Stimulated activated naive B cell treated with anti-CD40 and anti-IgM and Interleukin-4, amounts not matched to agents 10 μg/mL and 1 μg/mL and 100 μg/mL, for 72 hours (primary cell): ENCODE measurements at places on chromosomes 6 and 20.

DNA sequence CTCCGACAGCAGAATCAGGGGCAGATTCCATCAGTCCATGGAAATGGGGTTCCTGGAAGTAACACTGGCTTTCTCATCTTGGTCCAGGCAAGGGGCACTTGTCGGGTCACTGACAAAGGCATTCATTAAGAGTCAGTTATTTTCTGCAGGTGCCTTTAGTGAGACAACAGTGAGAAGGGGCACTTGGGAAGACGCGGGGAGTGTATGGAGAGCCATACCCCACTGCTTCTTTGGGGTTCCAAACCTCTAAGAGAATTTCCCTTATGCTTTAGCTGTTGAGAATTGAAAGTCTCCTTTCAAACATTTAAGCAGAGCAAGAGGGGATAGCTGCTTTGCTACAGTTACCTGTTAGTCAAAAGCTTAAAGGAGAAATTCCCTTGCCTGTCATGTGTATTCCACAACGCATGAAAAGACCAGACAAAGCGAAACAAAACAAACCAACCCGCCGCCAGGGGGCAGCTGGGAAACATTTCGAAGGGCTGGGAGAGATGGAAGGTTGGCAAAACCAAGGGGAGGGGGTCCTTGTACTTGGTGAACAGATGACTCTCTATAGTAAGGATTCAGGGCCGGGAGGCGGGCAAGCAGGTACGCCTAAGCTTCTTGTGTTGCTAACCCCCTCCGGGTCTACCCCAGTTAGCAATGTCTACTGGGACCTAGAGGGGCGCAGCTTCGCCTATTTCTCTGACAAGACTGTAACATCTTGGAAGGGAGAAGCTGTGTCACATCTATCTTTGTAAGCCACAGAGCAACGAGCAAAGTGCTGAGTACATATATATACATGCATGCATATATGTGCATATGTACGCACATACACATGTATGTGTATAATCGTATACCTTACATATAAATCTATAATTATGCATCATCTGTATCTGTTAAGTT, 474.9 kb upstream of the AGPAT4 start:
- DNase-seq = no peak

- DNase-seq = no peak
These were observed 94.8 kb upstream of the CDH4 start for GRCh38 chr20:61157301-61157700.

GRCh38 chr20:62376112-62377063, 9.3 kb upstream of the LAMA5 start:
- no peak for DNase-seq

GRCh38 chr6:3801960-3802359, 47.2 kb upstream of the FAM50B start:
- DNase-seq = peak; percentile 65

DNA sequence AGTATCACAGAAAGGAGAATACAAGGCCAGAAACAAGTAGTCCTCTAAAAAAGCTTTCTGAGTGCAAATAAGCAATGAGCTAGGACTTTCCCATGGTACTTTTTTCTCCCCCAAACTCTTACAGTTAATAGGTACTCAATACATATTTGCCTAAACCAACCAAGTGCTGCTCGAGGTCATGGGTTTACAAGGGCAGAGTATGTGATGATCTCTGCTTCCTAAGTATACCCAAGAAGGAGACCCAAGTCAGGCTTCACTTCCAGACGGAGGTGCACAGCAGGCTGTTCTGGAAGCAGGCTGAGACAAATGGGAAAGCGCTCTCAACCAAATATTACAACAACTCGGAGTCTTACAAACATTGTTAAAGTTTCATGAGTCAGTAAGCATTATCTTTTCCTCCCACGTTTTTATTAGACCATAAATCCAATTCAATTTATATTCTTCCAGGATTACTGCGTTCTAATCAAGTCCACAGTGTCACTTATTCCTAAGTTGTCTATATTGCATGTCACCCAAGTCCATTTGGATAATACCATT, 8.1 kb downstream of the FYN start:
- no peak for DNase-seq

DNA sequence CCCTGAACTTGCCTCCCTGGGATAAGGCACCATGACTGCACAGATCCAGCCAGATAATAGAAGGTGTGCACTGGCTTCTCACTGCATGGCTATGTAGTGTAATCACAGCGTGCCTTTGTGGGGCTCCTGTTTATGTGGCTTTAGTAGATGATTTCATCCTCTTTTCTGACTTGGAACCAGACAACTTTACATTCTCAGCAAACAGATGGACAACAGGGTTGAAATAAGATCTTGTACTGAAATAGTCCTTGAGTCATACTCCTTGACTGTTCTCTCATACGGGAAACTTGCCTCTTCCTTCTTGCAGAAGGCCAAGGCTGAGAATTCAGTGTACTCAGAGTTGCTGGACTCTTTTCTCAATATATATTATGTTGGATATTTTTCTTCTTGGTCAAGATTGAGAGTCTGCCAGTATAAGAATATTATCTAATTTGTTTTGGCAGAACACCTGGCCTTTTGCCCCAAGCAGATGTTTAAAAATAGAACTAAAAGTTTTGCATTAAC, 25.0 kb upstream of the RNF144B start:
- DNase-seq = no peak

GRCh38 chr20:32672394-32672981, 1.3 kb downstream of the C20orf203 start:
- DNase-seq = no peak

- DNase-seq = no peak
These were observed 90.3 kb upstream of the IMPG1 start for GRCh38 chr6:76162811-76163210.

DNA sequence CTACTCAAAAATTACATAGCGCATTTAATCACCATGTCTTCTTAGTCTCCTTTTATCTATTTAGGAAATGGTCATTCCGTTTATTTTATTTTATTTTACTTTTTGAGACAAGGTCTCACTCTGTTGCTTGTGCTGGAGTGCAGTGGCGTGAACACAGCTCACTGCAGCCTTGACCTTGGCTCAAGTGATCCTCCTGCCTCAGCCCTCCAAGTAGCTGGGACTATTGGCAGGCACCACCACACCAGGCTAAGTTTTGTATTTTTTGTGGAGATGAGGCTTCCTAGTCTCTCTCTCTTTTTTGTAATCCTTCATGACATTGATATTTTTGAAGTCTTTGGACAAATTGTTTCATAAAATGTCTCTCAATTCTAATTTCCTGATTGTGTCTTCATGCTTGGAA, 4.7 kb upstream of the MYLK4 start:
- DNase-seq = no peak

GRCh38 chr6:97462031-97462430, 179.0 kb upstream of the MMS22L start:
- no peak for DNase-seq
